ENCODE measurements at places on chromosomes 7 and 10. TPM values are rescaled to one million over a fixed set of nuclear protein-coding genes. Genes with fewer than 3 reads are reported as not detected.

GPR37 gene
- total RNA-seq, result 1.6 TPM

SNCG gene
- total RNA-seq, result 706 TPM

DNA sequence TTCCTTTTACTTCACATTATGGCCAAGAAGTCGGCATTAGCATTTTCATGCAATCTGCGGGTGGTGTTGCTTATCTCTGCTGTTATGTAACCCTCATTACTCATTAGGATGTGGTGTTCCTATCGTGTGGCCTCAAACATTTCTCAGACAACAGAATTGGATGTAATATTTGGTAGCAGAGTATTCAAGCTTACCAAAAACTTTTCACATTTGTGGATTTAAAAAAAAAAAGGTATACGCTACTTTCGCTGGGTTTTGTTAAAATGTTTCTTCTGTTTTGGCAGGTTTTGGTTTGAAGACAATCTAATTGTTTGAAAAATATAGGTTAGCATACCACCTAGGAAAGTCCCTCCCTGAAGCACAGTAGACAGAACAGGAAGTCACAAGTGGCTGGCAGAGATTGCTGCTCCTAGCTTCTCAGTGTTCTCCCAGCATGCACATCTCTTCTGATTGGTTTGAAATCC lies 128.8 kb downstream of the GATA3 start:
- DNase-seq, result no peak

- no peak for DNase-seq
Measured at GRCh38 chr10:110804376-110804775, 67.4 kb upstream of the PDCD4 start.

GRCh38 chr10:91976317-91977051 lies 52.9 kb downstream of the BTAF1 start:
- no peak for DNase-seq

DNA sequence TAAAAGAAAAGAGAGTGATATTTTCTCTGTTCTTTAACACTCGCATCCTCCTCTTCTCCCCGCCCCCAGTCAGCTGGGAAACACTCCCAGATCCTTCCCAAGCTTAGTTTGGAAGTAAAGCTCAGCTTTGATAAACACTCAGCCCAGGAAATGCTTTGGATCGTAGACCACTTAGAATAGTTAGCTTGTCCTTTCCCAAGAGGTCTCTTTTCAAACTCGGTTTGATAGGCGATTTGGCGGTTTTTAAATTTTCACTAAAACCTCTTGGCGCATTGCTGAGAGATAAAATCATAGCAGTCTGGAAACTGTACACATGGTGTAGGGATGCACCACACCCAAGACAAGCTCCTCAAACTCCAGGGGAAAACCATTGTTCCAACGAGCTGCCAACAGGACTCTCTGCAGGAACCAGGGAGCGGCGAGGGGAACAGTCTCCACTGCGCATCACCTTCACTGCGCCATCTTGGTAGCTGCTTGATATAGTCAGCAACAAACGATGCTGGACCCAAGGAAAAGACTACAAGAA lies 22.3 kb downstream of the SMURF1 start:
- no peak for DNase-seq

GRCh38 chr7:141158561-141158960 lies 84.7 kb downstream of the TMEM178B start:
- peak; percentile 53 for DNase-seq

DNA sequence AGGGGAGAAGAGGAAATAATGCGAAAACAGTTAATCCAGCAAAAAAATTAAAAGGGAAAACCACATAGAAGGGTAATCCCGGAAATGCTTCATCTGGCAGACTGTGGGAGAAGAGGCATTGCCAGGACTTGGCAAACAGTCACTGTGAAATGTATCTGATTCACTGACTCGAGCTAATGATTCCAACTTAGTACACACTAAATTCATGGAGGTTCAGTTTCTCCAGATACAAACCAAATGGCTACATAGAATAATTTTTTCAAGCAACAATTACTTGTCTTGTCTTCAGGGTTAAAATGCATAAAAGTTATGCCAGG lies 36.4 kb downstream of the GDI2 start:
- no peak for DNase-seq

Data from ureter (tissue), 1 donor.